ENCODE measurements at places on chromosomes 11 and 22. TPM values are rescaled to one million over a fixed set of nuclear protein-coding genes. Genes with fewer than 3 reads are reported as not detected.

The OR8D4 gene
- total RNA-seq: not detected

GRCh38 chr22:44369293-44369661, 56.5 kb upstream of the SHISAL1 start:
- H3K27me3 ChIP-seq: no peaks in the 10 kb centered on the region
- no peaks in the 10 kb centered on the region for H3K36me3 ChIP-seq
- H3K4me1 ChIP-seq: peaks cover 20% of the 10 kb centered on the region
- no peak for DNase-seq
- H3K27ac ChIP-seq: no peak overlapping the region

The BCO2 gene
- total RNA-seq: 40.6 TPM

DNA sequence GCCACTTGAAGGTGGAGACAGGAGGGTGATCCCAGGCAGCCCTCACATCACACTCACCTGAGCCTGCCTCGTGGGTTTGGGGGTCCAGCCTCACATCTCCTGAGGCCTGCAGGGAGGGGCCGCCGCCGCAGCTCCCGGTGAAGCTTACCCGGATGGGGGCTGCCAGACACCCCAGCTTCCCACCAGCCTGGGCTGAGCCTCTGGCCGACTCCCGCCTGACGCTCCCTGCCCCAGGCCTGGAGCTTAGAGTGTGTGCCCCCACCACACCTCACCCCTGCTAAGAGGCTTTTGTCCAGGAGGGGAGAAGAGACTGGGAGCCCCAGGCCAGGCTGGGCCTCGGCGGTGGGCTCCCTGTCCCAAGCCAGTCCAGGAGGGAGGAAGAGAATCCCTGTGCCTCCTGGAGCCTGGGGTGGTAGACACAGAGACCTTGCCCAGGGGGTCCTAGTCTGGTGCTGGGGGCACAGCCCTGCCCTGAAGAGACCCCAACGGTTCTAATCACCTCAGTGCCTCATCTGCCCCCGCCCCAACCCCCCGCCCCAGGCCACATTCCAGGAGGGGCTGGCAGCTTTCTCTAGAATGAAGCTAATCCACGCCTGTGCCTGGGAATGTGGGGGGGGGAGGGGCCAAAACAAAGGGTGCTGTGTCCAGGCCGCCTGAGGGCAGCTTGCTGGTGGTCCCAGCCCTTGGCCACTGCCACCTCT, at the start of gene SLC16A8:
TSS of gene SLC16A8 (minus strand) at position 254 of the 701 bp plus-strand sequence. CDS start 1,311 bp downstream, outside the sequence.
- DNase-seq: no peak
- H3K36me3 ChIP-seq: no peaks in the 10 kb centered on the region
- H3K27ac ChIP-seq: no peak within 1 kb of the TSS
- no peaks in the 10 kb centered on the region for H3K4me1 ChIP-seq
- H3K27me3 ChIP-seq: no peaks in the 10 kb centered on the region
- H3K4me3 ChIP-seq: no peak within 1 kb of the TSS

The ME3 gene
- total RNA-seq: 20.5 TPM

GRCh38 chr11:65573391-65574079, 1.2 kb downstream of the FAM89B start:
- no peaks in the 10 kb centered on the region for H3K36me3 ChIP-seq
- H3K4me1 ChIP-seq: peaks cover 82% of the 10 kb centered on the region
- H3K27ac ChIP-seq: peak overlapping the region; percentile 94
- no peak for DNase-seq
- no peaks in the 10 kb centered on the region for H3K27me3 ChIP-seq
- H3K4me3 ChIP-seq: peak overlapping the region; percentile 52

DNA sequence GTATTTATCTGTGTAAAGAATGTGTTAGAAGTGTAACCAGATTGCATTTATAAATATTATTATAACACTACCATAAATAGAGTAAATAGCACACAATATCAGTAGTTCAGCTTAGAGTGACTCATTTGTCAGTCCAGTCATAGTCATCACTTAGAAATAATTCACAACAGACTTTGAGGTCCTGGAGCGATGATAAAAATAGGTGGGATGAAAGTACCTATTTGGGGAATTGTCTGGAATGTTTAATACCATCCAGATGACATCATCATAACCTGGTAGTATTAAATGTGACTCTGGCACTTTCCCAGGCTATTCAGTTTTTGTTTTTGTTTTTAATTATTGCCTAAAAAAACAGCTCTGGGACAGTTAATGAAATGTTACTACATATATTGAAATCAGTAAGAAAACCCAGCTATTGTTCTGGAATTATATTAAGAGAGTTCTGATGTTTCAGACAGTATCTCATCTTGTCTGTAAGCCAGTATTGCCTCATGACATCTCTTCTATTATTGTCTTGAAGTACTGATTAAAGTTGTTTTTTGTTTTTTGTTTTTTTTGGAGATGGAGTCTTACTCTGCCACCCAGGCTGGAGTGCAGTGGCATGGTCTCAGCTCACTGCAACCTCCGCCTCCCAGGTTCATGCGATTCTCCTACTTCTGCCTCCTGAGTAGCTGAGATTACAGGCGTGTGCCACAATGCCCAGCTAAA, 74.8 kb downstream of the SIK2 start:
- DNase-seq: no peak
- H3K27me3 ChIP-seq: no peaks in the 10 kb centered on the region
- H3K36me3 ChIP-seq: peaks cover 19% of the 10 kb centered on the region
- peak overlapping the region; percentile 71 for H3K27ac ChIP-seq

The SPI1 gene
- 7.5 TPM for total RNA-seq

The OR5P2 gene
- total RNA-seq: not detected

DNA sequence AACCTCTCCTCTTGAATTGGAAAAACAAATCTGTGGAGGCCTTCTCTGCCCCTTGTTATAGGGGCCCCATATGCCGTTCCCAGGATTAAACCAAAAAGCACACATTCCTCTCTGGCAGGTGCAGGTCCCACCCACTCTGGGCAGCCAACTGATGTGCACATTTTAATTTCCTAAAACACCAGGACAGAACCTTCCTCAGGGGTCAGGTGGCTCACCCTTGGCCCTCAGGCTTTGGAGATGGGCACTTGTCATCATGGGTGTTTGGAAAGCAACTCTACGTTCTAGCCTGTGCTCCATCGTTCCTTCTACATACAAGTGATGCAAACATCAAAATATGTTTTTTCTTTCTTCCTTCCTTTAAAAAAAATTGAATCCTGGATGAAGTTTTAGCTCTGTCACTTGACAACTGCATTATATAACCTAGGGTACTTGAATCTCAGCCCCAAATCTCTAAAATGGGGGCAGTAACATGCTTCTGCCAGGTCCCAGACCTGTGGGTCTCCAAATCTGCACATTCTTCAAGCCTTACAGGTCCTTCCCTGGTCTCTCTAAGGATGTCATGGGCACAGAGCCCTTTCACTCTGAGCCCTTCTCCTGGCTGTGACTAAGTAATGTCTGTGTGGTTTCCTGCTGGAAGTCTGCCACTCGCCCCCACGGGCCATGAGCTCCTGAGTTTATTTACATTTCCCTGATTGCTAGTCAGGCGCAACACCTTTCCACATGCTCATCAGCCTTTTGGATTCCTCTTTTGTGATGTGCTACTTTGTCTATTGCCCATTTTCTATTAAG, 43.8 kb downstream of the KCNQ1OT1 start:
- H3K27ac ChIP-seq: no peak overlapping the region
- no peaks in the 10 kb centered on the region for H3K36me3 ChIP-seq
- H3K4me1 ChIP-seq: no peaks in the 10 kb centered on the region
- H3K4me3 ChIP-seq: no peak overlapping the region
- no peaks in the 10 kb centered on the region for H3K27me3 ChIP-seq
